T-cell (primary cell): ENCODE measurements at places on chromosomes 7 and 10. TPM values are rescaled to one million over a fixed set of nuclear protein-coding genes. Genes with fewer than 3 reads are reported as not detected.
A peak's percentile ranks its signal among the peaks of the same experiment; 100 is the strongest.

Gene CYP26C1
- total RNA-seq = 0.38 TPM

Gene IPMK
- 4.3 TPM for total RNA-seq

Gene HACD1
- total RNA-seq = 0.61 TPM

Gene ARPC1B
- 232 TPM for total RNA-seq

Gene ZNF239
- 3.0 TPM for total RNA-seq

Gene GIMAP5
- 248 TPM for total RNA-seq

Gene ABCB4
- 0.45 TPM for total RNA-seq

DNA sequence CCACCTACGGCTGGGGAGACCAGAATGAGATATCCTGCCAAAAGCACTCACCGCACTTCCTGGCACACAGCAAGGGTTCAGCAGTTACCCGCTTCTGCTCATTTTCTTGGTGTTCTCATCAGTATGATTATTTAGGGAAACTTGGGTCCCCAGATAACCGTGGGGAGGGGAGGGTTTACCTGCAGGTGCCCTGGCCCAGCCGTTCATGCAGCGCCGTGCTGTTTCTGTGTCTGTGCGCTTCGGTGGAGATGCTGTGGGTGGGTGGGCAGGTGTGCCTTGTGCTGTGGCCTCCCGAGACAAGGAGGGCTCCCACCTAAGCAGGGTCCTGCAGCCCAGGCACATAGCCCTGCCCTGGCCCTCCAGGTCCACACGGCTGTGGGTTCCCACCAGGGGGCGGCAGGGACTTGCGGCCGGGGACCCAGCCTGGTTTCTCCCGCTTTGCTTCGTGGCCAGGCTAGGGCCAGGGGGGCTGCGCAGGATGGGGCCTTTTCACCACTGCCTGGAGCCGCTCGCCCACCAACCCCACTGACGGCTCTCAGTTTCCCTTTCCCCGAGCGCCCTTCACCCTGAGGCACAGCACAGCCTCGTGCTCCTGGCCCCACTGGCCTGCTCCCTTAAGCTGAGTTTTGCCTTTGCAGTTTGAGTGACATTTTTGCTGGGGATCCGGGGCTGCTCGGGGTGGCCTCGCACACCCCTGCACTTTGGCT is 78.5 kb downstream of the LHPP start:
- no peak overlapping the region for H3K4me3 ChIP-seq
- peak; percentile 64 for DNase-seq
- H3K27me3 ChIP-seq = no peaks in the 10 kb centered on the region
- no peak overlapping the region for H3K27ac ChIP-seq
- peaks cover 23% of the 10 kb centered on the region for H3K4me1 ChIP-seq

DNA sequence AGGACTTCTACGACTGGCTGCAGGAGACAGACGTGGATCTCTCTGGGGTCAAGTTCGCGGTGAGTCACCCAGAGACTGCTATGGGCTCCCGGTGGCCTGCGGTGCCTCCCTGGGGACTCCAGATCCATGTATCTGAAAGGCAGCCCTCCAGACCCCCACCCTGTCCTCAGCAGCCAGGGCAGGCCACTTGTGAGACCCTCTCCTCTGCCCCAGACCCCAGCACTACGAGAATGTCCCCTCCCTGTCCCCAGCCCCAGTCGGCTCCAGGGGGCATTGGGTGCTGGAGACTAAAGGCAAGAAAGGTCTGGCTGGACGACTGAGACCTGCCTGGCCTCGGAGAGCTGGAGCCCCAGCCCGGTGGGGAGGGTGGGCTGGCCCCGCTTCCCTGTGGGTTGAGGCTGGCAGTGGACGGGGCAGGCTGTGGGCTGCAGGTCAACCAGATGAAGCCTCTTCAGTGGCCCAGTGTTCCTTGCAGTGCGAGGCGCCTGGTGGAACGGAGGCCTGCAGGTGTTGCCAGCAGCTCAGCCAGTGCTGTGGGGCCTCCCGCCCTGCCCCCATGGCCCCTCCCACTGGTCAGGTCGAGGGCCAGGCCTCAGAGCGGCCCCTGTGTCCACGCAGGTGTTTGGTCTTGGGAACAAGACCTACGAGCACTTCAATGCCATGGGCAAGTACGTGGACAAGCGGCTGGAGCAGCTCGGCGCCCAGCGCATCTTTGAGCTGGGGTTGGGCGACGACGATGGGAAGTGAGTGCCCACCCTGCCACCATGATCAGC is 13.8 kb downstream of the TMEM120A start:
- H3K4me1 ChIP-seq = no peaks in the 10 kb centered on the region
- peaks cover 47% of the 10 kb centered on the region for H3K36me3 ChIP-seq
- no peak overlapping the region for H3K4me3 ChIP-seq
- no peaks in the 10 kb centered on the region for H3K27me3 ChIP-seq
- no peak overlapping the region for H3K27ac ChIP-seq

- H3K36me3 ChIP-seq = no peaks in the 10 kb centered on the region
- no peak for DNase-seq
- no peaks in the 10 kb centered on the region for H3K4me1 ChIP-seq
- H3K27ac ChIP-seq = no peak overlapping the region
- H3K27me3 ChIP-seq = no peaks in the 10 kb centered on the region
- H3K4me3 ChIP-seq = no peak overlapping the region
Measured at GRCh38 chr7:96328016-96328415, 6.1 kb upstream of the SLC25A13 start.

DNA sequence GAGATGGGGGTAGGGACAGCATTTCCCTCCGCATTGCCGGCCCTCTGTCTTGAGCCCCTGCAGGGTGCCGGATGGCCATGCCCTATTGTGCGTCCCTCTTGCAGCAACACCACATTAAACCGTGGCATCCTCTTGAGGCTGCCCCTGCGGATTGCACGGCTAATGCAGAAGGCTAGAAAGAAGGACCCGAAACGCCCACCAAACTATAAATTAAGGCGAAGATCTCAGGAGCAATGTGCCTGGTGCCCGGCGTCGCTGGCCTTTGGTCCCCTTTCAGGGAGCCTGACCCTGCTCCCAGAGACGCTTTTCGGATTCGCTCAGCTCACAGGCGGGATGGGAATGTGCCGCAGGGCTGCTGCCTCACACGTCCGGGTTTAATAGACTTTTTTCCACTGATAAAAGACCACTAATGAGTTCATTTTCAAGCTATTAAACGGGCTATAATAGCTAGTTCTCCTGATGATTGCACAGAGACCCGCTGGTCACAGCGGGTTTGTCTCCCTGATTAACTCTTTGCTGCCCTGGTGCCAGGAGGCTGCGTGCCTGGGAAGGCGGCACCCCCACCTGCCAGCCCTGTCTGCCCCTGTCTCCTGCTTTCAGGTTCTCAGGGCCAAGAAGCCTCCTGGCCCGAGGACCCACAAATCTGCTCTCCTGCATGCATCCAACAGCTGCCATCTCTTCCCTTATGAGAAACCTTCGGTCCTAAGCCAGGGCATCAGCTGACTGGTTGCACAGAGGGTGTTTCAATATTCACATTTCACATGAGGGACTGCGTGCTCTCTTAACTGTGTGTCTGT is 128.3 kb downstream of the ADARB2 start:
- no peaks in the 10 kb centered on the region for H3K36me3 ChIP-seq
- peaks cover 3% of the 10 kb centered on the region for H3K4me1 ChIP-seq
- H3K27me3 ChIP-seq = peaks cover 50% of the 10 kb centered on the region
- H3K27ac ChIP-seq = no peak overlapping the region

DNA sequence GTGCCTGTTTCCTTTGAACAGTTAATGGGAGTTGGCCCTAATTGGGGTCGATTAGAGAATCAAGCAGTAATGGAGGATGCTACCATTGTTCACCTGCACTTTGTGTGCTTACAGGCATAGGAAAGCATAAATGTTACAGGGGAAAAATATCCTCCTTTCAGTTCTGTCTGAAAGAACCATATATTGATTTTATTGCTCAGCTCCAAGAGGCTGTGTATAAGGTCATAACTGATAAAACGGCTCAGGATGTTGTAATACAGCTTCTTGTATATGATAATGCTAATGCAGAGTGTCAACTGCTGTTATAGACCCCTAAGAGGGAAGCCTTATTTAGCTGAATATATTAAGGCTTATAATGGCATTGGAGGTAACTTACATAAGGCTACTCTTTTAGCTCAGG is 32.9 kb upstream of the AKR1C2 start:
- H3K36me3 ChIP-seq = no peaks in the 10 kb centered on the region
- H3K27me3 ChIP-seq = no peaks in the 10 kb centered on the region
- H3K4me3 ChIP-seq = no peak overlapping the region
- DNase-seq = no peak

DNA sequence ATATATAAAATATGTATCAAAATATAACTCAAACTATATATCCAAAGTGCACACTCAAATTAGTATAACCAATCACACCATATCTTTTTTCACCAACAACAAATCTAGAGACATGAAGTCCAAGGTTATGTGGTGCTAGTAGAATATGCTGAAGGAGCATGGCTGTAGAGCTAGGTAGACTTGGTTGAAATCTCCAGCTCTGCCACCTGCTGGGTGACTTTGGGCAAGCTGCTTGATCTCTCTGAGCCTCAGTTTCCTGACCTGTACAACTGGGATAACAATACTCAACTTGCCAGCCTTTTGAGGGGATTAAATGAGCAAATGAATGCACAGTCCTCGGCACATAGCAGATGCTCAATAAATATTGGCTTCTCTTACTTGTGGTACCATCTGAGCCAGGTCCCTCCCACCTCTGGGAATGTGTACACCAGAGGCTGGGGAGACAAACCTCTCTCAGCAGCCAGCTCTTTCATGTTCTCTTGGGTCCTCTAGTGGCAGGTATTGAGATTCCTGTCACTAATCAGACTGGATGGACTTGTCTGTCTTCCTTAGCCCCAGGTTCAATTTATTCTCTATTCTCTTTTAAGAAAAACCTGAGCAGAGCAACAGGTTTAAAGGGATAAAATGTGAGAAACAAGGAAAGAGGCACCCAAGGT is 94.3 kb upstream of the PDE1C start:
- no peaks in the 10 kb centered on the region for H3K27me3 ChIP-seq
- no peaks in the 10 kb centered on the region for H3K4me1 ChIP-seq
- no peak for DNase-seq

DNA sequence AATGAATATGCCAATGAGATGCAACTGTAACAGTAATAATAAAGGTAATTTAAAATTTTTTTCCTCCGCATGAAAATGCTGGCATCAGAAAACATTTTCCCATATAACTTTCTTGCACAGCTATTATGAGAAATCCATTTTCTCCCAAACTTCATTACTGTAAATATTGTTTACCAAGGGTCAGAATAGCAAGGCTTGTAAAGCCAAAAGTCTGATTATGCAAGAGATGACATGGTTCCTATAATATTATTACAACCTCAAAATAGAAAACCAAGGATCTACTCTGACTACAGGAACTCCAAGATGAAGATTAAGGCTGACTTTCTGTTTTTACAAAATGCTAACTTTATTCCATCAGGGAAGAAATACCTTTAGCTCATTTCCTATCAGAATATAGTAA is 162.7 kb upstream of the CDK1 start:
- DNase-seq = no peak
- no peaks in the 10 kb centered on the region for H3K36me3 ChIP-seq
- no peaks in the 10 kb centered on the region for H3K4me1 ChIP-seq
- no peak overlapping the region for H3K4me3 ChIP-seq
- no peaks in the 10 kb centered on the region for H3K27me3 ChIP-seq

GRCh38 chr7:114358911-114359310 is 55.7 kb upstream of the FOXP2 start:
- no peaks in the 10 kb centered on the region for H3K36me3 ChIP-seq
- no peak for DNase-seq
- no peak overlapping the region for H3K27ac ChIP-seq
- no peaks in the 10 kb centered on the region for H3K4me1 ChIP-seq

- no peaks in the 10 kb centered on the region for H3K4me1 ChIP-seq
- H3K27me3 ChIP-seq = peaks cover 20% of the 10 kb centered on the region
- DNase-seq = no peak
- H3K4me3 ChIP-seq = no peak overlapping the region
Measured at GRCh38 chr10:14485986-14486385, 155.3 kb upstream of the FRMD4A start.

DNA sequence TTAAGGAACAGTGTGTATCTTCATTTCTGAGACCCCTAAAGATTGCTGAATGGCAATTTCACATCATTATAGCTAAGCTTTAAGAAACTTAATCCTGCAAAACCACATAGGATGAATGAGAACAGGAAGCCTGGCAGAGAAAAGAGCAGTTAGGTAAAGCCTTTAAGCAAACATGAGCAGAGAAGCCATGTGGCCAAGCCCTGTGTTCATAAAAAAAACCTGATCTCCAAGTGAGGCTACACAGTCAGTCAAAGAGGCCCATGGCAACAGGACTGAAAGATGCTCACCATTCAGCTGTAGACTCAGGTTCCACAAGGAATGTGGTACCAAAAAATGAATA is 9.3 kb downstream of the LIPA start:
- H3K27me3 ChIP-seq = no peaks in the 10 kb centered on the region
- no peak overlapping the region for H3K27ac ChIP-seq
- DNase-seq = no peak
- no peaks in the 10 kb centered on the region for H3K4me1 ChIP-seq
- H3K36me3 ChIP-seq = peaks cover 29% of the 10 kb centered on the region
- H3K4me3 ChIP-seq = no peak overlapping the region

DNA sequence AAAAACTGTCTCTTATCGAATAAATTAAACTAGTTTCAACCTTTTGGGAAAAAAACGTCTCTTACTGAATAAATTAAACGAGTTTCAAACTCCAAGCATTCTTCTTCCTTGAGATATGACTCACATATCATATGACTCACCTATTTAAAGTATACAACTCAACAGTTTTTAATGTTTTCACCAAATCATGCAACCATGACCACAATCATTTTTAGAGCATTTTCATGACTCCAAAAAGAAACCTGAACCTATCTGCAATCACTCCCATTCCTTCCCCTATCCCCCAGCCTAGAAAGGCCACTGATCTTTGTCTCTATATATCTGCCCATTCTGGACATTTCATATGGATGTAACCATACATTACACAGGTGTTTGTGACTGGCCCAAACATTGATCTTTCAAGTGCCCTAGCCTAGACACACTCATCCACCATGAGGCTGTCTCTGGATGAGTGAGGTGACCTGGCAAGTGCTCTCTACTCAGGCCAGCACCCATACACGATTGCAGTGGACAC is 115.3 kb downstream of the PIP4K2A start:
- H3K36me3 ChIP-seq = no peaks in the 10 kb centered on the region
- peak overlapping the region; percentile 77 for H3K27ac ChIP-seq
- no peak overlapping the region for H3K4me3 ChIP-seq
- no peak for DNase-seq

GRCh38 chr10:14371581-14371980 is 40.9 kb upstream of the FRMD4A start:
- H3K36me3 ChIP-seq = no peaks in the 10 kb centered on the region
- H3K27ac ChIP-seq = no peak overlapping the region
- no peaks in the 10 kb centered on the region for H3K27me3 ChIP-seq
- DNase-seq = no peak
- H3K4me3 ChIP-seq = no peak overlapping the region

- no peaks in the 10 kb centered on the region for H3K27me3 ChIP-seq
- H3K27ac ChIP-seq = no peak overlapping the region
- DNase-seq = no peak
- H3K4me3 ChIP-seq = no peak overlapping the region
- peaks cover 6% of the 10 kb centered on the region for H3K4me1 ChIP-seq
- H3K36me3 ChIP-seq = no peaks in the 10 kb centered on the region
Measured at GRCh38 chr10:10826125-10826524, 191.5 kb upstream of the CELF2 start.

- H3K27me3 ChIP-seq = no peaks in the 10 kb centered on the region
- no peaks in the 10 kb centered on the region for H3K4me1 ChIP-seq
- DNase-seq = no peak
- H3K27ac ChIP-seq = no peak overlapping the region
- H3K36me3 ChIP-seq = peaks cover 6% of the 10 kb centered on the region
Measured at GRCh38 chr10:129541200-129541599, 74.2 kb downstream of the MGMT start.

- no peaks in the 10 kb centered on the region for H3K36me3 ChIP-seq
- no peak for DNase-seq
- H3K4me3 ChIP-seq = no peak overlapping the region
Measured at GRCh38 chr10:86044029-86044428, 322.6 kb downstream of the GRID1 start.
